Calu3 (cell line): ENCODE measurements at places on chromosomes 6 and 20.
A peak's percentile ranks its signal among the peaks of the same experiment; 100 is the strongest.

DNA sequence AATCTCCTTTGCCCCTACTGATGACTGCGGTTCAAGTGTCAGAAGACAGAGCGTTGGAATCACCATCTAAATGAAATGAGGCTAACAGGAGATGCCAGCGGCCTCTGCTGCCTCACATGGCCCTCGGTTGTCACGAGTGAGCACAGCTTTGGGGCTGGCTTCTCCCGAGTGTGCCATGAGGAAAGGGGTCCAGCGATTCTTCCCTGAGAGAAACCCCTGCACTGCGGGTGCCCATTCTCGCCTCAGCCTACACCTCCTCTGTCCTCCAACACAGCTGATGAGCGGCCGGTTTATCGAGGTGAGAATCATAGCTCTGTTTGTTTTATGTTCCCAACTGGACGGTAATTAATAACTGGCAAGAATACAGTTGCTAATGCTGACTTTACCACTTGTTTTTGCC lies 144.7 kb upstream of the RPS6KA2 start:
- H3K4me1 ChIP-seq = peaks cover 13% of the 10 kb centered on the region
- no peak overlapping the region for H3K4me3 ChIP-seq
- no peak for DNase-seq
- H3K27ac ChIP-seq = no peak overlapping the region
- peaks cover 42% of the 10 kb centered on the region for H3K27me3 ChIP-seq
- H3K36me3 ChIP-seq = peaks cover 3% of the 10 kb centered on the region

DNA sequence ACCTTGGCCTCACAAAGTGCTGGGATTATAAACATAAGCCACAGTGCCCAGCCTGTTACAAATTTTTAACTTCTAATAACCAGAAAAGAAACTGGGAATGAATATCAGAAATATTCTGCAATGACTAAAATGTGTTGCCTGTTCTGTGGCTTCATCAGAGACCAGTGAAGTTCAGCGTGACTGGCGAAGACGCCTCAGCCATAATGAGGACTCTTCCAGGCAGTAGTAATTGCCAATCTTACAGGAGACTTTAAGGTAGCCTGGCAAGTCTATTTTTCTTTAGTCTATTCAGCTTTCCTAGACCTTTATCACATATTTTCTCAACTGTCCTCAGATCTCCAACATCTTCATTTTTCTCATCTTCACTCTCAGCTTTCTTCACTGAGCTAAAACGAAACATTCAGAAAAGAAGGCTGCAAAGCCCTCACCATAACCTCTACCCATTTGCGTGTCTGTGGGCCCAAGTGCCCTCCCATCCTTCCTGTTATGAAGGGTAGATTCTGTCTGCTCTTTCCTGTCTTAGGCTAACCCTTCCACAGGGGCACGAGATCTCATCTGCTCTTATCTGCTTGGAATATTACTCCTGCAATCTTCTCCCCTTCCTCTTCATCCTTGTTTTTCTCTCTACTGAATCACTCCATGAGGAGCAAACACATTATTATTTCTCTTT lies 42.0 kb upstream of the OLIG3 start:
- H3K4me3 ChIP-seq = no peak overlapping the region
- no peak overlapping the region for H3K27ac ChIP-seq
- H3K27me3 ChIP-seq = peaks cover 12% of the 10 kb centered on the region
- no peaks in the 10 kb centered on the region for H3K36me3 ChIP-seq
- H3K4me1 ChIP-seq = no peaks in the 10 kb centered on the region
- no peak for DNase-seq

- H3K27me3 ChIP-seq = no peaks in the 10 kb centered on the region
- no peak for DNase-seq
- H3K36me3 ChIP-seq = no peaks in the 10 kb centered on the region
- H3K4me3 ChIP-seq = no peak overlapping the region
- peaks cover 6% of the 10 kb centered on the region for H3K4me1 ChIP-seq
These were observed 61.8 kb downstream of the CNBD2 start for GRCh38 chr20:36030149-36030548.

DNA sequence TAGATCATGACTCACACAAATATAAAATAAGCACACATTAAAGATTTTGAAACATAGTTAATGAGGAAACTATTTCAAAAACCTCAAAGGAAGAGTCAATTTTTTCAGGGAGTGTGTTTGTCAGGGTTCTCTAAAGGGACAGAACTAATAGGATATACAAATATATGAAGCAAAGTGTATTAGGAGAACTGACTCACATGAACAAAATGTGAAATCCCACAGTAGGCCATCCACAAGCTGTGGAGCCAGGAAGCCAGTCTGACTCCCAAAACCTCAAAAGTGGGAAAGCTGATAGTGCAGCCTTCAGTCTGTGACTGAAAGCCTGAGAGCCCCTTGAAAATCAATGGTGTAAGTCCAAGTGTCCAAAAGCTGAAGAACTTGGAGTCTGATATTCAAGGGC lies 898.0 kb upstream of the EYS start:
- no peak for DNase-seq
- H3K36me3 ChIP-seq = no peaks in the 10 kb centered on the region
- H3K27me3 ChIP-seq = no peaks in the 10 kb centered on the region
- H3K4me1 ChIP-seq = no peaks in the 10 kb centered on the region
- H3K27ac ChIP-seq = no peak overlapping the region

DNA sequence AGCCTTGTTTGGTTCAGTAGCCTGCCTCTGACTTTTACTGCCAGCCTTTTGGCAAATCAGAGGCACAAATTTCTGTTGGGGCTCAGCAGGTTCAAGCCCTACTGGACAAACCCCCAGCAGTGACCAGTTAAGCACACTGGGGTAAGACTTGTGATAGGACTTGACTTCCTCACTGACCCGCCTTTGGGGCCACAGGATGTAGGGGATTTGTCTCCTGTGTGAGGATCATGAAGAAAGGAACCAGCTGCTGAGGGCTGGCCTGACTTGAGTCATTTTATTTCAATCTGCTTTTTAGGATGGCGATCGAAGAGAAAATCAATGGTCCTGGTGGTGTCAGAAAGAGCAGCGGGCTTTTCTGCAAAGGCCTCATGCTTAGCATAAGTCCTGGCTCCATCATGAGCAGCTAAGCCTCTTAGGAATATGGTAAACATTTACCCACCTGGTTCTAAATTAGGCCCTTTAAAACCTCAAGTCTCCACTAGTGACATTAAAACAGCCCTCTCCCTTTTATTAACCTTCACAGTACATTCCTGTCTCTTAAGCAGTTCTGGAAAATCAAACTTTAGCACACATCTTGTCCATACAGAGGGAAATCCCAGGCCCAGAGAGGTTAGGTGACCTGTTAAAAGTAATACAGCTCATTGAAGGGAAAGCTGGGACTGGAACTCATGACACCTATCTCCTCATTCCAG lies 16.6 kb downstream of the CHMP4B start:
- no peak overlapping the region for H3K4me3 ChIP-seq
- peaks cover 78% of the 10 kb centered on the region for H3K4me1 ChIP-seq
- peak overlapping the region; percentile 20 for H3K27ac ChIP-seq

DNA sequence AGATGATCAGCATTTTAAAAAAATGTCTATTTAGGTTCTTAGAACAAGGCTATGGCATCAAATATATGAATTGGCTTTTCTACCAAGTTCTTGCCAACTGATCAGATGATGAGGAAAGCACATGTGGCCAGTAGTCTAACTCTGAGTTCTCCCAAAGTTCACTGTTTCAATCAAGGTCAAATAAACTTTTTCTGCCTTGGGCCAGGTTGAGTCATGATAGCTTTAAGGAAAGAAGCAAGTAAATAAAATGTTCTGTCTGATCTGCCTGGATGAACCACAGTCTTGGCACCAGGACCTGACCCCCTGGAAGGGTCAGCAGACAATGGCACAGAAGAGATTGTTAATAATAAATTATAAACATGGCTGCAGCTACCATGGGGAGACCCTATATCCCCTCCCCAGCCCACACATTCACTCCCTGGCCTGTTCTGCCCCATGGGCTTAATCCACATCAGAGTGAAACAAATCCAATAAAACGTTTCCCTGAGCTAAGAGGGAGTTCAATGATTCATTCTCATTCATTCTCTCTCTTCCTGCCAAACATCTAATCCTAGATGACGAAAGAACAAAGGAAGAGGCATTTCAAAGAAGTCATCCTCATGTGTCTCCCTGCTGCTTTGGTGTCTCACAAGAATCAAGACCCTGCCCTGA lies 661.6 kb downstream of the DHX35 start:
- H3K4me1 ChIP-seq = no peaks in the 10 kb centered on the region
- no peak overlapping the region for H3K27ac ChIP-seq
- no peaks in the 10 kb centered on the region for H3K27me3 ChIP-seq
- DNase-seq = no peak
- no peaks in the 10 kb centered on the region for H3K36me3 ChIP-seq

DNA sequence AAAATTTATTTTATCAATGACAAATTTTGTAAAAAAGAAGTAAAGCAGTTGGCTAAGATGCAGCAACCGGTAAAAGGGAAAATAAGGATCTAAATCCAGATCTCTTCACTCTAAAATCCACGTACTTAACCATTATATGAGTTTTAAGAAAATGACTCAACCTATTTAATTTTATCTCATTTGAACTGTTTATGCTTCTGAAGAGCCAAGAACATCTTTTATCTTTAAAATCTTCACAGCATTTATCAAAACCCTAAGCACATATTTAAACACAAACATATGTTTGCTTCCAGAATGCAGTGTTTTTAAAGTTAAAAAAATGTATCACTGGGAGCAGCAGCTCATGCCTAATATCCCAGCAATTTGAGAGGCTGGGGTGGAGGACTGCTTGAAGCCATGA lies 339.2 kb downstream of the NKAIN2 start:
- H3K27ac ChIP-seq = no peak overlapping the region
- H3K36me3 ChIP-seq = no peaks in the 10 kb centered on the region
- no peak overlapping the region for H3K4me3 ChIP-seq
- peaks cover 7% of the 10 kb centered on the region for H3K4me1 ChIP-seq
- H3K27me3 ChIP-seq = no peaks in the 10 kb centered on the region

GRCh38 chr6:119285908-119286625 lies 63.5 kb downstream of the MAN1A1 start:
- H3K4me3 ChIP-seq = no peak overlapping the region
- H3K36me3 ChIP-seq = no peaks in the 10 kb centered on the region
- H3K4me1 ChIP-seq = no peaks in the 10 kb centered on the region
- DNase-seq = no peak
